ENCODE measurements at places on chromosomes 2 and 18.

- no peak for DNase-seq
Measured at GRCh38 chr2:179584760-179585159, 276.7 kb downstream of the ZNF385B start.

GRCh38 chr2:74646201-74646600 lies 1.9 kb downstream of the M1AP start:
- DNase-seq: no peak

DNA sequence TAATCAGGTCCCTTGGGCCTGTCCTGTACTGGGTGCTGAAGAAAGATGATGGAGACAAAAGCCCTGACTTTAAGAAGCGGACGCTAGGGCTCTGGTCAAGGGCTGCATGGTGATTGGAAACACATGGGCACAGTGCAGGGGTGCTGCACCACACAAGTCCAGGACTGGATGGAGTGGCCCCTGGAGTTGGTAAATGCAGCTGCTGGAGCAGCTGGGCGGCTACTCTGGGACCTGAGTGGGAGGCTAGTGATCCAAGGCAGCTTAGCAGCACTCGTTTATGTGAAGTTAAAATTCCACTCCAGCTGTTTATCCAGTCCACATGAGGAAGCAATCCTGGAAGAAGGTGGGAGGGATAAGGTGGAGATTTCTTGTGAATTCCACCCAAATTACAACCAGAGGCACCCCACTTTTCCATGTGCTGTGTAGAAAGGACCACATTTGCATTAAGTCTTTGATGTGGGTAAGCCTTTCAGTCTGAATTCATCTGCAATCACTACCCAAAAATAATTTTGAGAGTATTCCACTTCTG lies 24.9 kb downstream of the MERTK start:
- no peak for DNase-seq

- DNase-seq: no peak
Measured at GRCh38 chr2:230434677-230435324, 18.8 kb downstream of the SP100 start.

DNA sequence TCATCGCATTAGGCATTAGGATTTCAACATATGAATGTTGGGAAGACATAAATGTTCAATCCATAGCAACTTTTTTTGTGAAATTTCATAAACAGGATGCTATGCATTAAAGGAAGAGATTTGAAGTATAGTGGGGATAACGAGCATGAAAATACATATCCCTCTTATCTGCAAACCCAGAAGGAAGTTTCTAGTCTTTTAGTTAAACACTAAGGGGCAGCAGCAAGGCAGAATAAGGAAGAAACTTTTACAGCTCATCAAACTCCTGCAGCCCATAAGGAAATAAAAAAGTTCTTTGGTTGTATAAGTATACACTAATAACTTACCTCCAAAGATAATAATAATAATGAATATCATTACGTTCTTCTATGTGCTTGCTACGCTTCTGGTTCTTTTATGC lies 81.5 kb downstream of the CD226 start:
- no peak for DNase-seq

GRCh38 chr2:46002507-46002883 lies 294.7 kb upstream of the EPAS1 start:
- no peak for DNase-seq

DNA sequence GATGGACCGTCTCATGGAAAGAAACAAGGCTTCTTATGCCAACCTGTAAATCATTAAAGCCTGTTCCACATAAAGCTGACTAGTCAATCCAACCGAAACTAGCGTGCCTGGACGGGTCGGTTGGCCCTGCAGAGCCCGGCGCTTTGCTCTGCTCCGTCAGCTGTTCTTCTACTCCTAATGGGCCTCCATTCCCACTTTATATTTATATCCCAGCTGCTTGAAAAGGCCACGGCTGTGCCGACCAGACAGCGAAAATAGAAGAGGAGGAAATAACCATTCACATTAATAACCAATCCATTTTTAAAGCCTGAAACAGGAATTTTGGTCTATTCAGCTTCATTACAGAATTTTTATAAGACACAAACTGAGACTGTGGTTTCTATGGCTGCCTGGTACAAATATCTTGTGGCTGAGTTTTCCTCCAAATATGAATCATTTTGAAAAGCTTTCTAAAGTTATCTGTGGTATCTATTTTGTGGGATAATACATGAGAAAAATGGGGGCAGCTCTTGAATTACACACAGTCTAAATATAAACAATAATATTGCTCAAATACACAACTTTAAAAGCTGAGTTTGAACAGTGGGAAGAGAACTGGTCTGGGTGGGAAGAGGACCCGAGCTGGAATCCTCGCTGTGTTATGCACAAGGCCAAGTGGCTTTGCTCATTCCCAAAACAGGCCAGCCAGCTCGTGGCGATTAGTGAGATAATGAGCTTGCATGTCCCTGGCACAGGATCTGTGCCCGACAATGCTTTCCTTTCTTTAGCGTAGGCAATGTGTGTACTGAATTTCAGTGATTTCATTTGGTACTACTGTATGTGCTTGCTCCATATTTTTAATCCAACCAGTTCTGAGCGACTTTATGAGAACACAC lies 10.5 kb upstream of the FAM124B start:
- DNase-seq: no peak

- no peak for DNase-seq
Measured at GRCh38 chr2:181660181-181660580, 3.3 kb upstream of the CERKL start.

- DNase-seq: no peak
Measured at GRCh38 chr18:61765097-61765496, 127.7 kb downstream of the RNF152 start.

DNA sequence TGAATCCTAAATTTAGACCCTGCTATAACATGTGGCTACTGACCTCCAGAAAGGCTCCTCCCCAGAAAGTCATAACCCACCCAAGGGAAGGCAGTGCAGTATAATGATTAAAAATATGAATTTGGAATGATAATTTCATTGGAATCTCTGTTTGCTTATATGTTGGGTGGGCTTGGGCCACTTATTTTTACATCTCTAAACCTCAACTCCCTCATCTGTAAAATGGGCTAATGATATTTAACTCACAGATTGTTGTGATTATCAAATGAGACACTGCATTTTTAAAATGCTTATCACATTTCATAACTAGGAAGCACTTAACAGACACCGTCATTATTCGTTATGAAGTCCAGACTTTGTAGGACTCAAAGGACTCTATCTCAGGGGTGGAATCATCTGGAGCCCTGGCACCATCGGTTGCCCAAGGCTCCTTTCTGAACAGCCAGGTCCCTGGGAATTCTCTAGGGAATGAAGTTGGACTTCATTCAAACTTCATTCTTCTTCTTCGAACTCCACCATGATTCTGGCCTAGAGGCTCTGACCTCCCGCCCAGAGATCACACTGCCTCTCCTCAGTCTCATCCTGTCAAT lies 33.1 kb upstream of the RMDN2 start:
- no peak for DNase-seq

DNA sequence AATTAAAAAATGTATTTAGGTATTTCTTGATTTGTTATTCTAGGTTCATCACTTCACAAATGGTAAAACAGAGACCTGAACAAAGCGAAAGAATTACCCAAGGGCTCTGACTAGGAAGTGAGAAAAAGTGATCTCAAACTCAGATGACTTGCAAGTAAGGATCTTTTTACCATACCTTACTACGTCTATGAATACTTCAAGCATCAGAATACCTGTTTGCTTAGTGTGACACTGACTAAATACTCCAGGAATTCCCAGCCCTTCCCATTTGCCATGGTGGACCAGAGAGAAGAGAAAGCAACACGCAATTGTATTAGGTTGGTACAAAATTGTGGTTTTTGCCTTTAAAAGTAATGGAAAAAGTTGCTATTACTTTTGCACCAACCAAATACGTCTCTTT lies 35.8 kb upstream of the FIGN start:
- no peak for DNase-seq

DNA sequence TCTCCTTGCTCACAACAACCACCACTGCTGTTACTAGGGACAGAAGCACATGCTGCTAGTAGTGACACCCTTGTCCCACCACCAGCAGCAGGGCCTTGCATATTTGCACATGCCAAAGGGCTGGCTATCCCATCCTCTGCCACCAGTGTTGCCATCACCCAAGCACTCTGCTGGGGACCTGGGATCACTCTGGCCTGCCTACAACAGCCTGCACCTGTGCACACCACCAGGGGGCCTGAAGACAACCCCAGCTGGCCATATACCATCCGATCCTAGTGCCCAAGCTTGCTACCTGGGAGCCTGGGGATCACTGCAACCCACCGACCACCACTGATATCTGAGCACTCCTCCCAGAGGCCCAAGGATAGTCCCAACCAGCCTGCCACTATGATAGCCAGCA lies 99.9 kb upstream of the FANCL start:
- DNase-seq: no peak

DNA sequence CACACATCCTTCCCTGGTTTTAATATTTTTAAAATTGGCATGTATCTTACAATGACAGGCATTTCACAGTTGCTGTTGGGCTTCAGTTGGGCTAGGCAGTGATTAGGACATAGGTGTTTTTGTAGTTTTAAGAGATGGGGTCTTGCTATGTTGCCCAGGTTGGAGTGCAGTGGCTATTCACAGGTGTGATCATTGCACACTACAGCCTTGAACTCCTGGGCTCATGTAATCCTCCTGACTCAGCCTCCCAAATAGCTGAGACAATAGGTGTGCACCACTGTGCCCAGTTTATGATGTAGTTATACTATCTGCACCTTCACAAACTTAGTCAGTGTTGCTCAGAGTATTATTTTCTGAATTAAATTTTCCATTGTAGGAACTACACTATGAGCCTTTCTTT lies 43.3 kb downstream of the PCARE start:
- no peak for DNase-seq

- DNase-seq: no peak
Measured at GRCh38 chr2:30026091-30027055, 105.0 kb upstream of the ALK start.

GRCh38 chr18:37489998-37490397 lies 75.6 kb downstream of the CELF4 start:
- DNase-seq: no peak

GRCh38 chr2:241199286-241199685 lies 10.8 kb downstream of the ANO7 start:
- no peak for DNase-seq

DNA sequence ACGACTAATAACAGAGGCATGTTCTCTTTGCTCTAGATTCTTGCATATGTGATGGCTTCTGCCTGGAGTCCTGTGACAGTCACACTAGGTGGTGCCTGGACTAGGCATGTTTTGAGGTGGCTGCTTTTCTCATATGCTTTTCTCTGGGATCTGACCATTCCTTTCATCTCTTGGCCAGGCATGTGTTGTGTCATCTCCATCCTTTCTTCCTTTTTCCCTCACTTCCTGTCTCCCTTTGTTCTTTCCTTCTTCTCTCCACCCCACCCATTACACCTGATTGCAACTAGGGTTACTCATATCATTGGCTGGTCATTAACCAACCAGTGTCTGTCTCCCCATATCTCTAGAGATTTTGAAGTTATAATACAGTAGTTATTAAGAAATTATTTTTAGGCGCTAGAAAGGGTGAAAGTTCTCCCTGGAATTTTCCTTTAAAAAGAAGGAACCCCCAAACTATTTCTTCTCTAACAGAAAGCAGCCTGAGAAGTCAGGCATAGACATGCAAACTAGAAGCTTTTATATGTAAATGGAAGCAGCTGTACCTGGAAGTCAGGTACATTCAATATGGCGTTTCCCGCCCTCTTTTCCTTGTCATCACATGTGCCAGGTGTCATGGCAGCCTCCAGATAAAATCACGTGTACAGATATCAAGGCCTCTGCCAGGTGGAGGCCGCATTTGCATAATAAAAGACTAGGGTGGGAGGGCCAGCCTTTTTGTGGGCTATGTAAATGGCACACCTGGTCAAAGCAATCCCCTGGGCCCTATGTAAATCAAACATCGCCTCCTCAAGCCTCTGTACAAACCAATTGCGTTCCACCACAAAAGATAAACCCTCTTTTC lies 220.4 kb upstream of the MEX3C start:
- DNase-seq: no peak
